ENCODE measurements at places on chromosomes 3 and 15. TPM values are rescaled to one million over a fixed set of nuclear protein-coding genes. Genes with fewer than 3 reads are reported as not detected.

The ABI3BP gene
- 2.6 TPM for total RNA-seq

The MRAS gene
- total RNA-seq, result 6.8 TPM

The RARRES1 gene
- not detected for total RNA-seq

The TAGLN3 gene
- total RNA-seq, result 10.9 TPM

The A4GNT gene
- not detected for total RNA-seq

The CNTN3 gene
- 1.3 TPM for total RNA-seq

The C3orf22 gene
- not detected for total RNA-seq

The TRPM1 gene
- total RNA-seq, result not detected

The TRPC1 gene
- total RNA-seq, result 5.9 TPM

The GABRB3 gene
- 7.9 TPM for total RNA-seq

The GOLGA8O gene
- 0.32 TPM for total RNA-seq

The SH2D7 gene
- not detected for total RNA-seq
